ENCODE measurements at places on chromosomes 11 and 22.

GRCh38 chr11:47980907-47981621 is 705 bp downstream of the PTPRJ start:
- DNase-seq = no peak

GRCh38 chr11:56577621-56578020 is at the start of gene OR5M10:
OR5M10 (minus strand) TSS chr11:56577721; CDS start chr11:56577721, 0 bp downstream.
- DNase-seq = no peak

DNA sequence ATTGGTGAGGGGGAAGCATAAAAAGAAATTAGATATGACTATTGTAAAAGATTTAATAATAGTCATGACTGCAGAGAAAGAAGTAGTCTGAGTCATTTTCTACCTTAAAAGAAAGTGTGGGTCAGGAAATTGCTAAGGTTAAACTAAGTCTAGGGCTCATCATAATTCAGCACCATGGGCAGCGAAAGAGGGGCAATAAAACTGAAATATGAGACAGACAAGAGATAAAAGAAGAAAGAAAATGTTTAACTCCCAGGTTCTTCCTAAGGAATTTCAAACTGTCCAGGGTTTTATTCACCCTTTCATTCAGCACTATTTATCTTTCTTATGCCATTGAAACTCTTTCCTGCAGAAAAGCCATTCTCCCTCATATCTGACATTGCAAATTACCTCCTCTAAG is 114.4 kb upstream of the API5 start:
- no peak for DNase-seq

DNA sequence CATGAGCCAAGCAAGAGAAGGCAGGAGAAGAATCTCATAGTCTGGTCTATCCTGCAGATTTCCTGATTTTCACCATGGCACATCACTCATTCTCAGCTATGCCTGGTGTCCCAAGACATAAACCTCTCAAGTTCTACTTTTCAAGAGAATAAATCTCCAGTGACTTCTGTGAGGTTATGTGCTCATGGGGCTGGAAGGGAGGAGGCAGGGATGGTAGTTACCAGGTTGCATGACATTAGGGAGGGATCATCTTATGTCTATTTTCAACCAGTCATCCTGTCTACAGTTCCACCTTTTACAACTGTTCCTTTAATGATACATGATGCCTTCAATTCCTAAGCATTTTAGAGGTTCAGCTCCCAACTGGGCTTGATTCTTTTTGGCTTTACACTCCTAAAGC is 297.7 kb downstream of the SOX6 start:
- no peak for DNase-seq

- no peak for DNase-seq
Observed at GRCh38 chr22:49491726-49492125, 335.9 kb downstream of the BRD1 start.

DNA sequence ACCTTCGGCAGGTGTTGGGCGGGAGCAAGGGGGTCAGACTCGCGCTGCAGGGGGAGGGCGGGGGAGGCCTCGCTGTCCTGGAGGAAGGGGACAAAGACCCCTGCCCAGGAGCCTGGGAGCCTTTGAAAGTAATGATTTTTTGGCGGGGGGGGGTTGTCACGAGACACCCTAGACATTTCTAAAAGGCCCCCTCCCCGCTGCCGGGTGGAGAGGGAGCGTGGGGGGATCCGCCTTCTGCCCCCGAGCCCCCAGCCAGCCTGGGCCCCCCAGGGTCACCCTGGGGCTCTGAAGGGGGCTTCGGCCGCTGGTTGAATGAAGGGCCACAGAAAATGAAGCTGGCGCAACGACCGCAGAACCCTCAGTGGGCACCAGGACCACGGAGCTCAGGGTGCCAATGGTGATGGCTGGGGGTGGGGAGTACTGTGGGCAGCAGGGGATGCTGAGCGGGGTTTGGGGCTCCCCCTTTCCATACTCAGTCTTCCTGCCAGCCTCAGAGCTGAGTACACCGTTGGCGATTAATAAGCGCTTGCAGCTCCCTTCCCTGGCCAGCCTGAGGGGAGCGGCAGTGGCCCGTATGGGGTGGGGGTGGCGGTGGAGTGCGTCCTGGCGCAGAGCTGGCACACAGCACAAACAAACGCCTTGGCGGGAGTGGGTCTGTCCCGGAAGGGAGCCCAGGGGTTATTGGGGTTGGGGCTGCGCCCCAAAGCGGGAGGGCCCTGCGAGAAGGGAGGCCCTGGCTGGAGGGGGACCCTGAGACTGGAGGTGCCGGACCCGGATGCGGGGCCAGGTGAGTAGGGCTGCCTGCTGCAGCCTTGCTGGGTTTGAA is 1.2 kb upstream of the DUSP8 start:
- DNase-seq = no peak

- DNase-seq = no peak
Observed at GRCh38 chr11:68753300-68753699, 2.0 kb upstream of the TESMIN start.

DNA sequence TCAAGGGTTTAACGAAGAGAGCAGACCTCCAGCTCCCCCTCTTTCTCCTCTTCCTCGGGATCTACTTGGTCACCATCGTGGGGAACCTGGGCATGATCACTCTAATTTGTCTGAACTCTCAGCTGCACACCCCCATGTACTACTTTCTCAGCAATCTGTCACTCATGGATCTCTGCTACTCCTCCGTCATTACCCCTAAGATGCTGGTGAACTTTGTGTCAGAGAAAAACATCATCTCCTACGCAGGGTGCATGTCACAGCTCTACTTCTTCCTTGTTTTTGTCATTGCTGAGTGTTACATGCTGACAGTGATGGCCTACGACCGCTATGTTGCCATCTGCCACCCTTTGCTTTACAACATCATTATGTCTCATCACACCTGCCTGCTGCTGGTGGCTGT is 363 bp downstream of the OR8A1 start:
- no peak for DNase-seq

DNA sequence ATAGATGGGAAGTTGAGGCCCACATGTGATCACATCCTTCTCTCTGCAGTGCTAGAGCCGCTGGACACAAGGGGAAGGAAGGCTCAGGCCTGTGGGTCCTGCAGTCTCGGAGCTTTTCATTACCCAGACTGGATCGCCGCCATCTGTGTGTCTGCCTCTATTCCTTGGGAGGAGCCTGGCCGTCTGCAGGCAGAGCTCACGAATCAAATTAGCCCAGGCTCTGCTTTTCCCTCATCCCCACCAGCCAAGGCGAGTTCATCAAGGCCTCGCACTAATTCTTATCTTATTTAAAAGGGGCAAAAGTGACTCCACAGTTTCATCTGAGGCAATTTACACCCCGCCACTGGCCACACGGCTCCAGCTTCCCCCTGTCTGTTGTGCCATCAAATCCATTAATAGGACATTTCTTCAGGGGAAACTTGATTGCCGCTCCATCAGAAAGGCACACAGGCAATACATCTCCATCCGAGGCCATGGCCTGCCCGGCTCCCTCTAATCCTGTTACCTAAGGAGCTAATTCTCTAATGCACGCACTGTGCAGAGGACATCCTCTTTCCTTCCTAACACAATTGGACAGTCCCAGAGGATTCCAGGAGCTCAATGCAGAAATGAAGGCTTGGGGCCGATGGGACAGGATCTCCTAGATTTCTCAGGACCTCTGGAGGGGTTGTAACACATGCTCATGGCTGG is 3.3 kb upstream of the HTR3A start:
- no peak for DNase-seq

GRCh38 chr11:67120881-67121710 is 2.0 kb downstream of the KDM2A start:
- no peak for DNase-seq

- no peak for DNase-seq
Observed at GRCh38 chr22:27795696-27796517, 5.6 kb downstream of the MN1 start.

DNA sequence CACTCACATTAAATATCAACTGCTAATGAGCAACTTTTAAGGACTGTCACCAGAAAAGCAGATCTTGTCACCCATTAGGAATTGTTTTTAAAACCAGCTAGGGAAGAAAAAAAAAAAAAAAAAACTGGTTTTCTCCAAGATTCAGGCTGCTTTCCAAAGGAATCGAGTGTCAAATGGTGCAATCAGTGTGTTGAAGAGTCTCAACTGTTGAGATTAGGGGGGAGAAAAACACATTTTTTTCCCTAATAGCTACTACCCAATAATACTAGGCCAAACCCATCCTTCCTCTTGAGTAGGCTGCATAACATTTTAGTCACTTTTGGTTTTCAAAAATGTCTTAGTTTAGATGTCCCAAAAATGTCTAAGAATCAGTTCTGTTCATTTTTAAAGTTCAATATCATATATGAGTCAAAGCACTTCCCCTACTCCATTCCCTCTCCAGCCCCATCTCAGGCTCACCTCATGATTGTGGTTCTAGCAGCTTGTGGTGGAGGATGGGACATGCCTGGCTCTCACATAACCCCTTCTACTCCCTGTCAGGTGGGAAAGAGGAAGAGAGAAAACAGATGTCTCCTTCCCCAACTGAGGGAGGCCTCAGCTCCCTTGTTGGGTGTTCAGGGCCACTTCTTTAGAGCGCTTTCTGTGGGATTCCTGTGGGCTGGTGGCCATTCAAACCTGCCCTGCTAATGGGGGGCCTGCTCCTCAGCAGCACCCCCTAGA is 193.6 kb downstream of the CWF19L2 start:
- no peak for DNase-seq

GRCh38 chr11:46006418-46007070 is 84.1 kb downstream of the LARGE2 start:
- no peak for DNase-seq

DNA sequence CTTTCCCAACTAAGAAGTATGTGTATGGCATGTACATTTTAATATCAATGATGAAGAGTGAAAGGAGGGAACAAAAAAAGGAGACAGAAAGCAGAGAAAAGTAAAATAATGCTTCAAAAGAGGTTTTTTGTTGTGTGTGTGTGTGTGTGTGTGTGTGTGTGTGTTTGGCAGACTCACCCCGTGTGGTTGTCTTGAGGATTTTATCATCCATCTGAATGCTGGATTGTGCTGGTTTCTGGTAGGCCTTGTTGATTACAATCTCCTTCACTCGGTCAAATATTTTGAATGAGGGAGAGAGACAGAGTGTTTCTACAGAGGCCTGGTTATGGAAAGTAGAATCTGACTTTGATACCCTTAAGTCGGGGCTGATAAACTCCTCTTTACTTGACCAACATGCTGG is 128.5 kb downstream of the ENTHD1 start:
- DNase-seq = no peak

GRCh38 chr11:16096336-16096735 is 260.0 kb downstream of the SOX6 start:
- DNase-seq = no peak

DNA sequence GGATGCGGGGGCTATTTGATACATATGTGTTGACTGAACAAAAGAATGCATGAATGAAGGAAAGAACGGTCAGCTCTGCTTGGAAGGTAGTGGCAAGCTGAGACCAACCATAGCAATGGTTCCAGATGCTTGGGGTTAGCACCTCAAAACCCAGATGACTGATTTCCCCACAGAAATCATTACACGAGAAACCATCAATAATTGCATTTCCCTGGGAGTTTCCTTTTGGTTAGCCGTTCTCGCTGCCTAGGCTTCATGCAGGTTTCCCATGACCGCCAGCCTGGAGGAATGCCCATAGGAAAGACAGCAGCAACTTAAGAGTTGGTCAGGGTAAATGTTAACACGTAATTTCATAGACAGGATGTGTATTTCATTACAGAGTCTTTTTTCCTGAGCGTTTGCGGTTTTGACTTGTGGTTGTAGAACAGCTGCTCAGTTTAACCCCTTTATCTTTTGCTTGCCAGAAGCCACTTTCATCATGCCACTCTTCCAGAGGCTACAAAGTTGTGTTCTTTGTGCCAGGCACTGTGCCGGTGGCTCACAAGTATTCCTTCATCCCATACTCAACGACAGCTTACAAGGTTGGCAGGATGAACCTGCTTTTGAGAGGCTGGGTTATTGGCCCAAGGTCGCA is 2.8 kb downstream of the IL17RA start:
- no peak for DNase-seq

All from stimulated activated CD4-positive, alpha-beta T cell treated with anti-CD3 and anti-CD28 coated beads, TNF-alpha, amount 100 ng/mL, for 4 hours (primary cell).